Activated naive CD8-positive, alpha-beta T cell treated with anti-CD3 and anti-CD28 coated beads, Interleukin-2, amount 50 U/mL, for 16 hours (primary cell): ENCODE measurements at places on chromosomes 7 and 10.

- DNase-seq, result no peak
These were observed 174.7 kb upstream of the CSTF2T start for GRCh38 chr10:51874131-51874530.

DNA sequence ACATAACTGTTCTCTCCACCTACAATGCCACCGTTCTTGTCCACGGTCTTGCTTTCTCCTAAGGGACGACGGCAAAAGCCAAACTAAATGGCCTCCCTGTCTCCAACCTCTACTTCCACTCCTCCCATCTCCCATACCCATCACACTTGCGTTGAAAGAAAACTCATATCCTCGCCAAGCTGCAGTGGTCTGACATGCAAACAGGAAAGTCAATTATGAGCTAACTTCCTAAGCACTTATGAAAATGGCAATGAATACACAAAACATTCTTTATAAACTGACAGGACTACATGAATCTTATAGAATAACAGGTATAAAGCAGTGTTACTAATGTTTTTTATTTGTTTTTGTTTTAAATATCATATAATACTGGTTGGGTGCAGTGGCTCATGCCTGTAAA, 46.4 kb downstream of the TYW1B start:
- DNase-seq, result no peak

DNA sequence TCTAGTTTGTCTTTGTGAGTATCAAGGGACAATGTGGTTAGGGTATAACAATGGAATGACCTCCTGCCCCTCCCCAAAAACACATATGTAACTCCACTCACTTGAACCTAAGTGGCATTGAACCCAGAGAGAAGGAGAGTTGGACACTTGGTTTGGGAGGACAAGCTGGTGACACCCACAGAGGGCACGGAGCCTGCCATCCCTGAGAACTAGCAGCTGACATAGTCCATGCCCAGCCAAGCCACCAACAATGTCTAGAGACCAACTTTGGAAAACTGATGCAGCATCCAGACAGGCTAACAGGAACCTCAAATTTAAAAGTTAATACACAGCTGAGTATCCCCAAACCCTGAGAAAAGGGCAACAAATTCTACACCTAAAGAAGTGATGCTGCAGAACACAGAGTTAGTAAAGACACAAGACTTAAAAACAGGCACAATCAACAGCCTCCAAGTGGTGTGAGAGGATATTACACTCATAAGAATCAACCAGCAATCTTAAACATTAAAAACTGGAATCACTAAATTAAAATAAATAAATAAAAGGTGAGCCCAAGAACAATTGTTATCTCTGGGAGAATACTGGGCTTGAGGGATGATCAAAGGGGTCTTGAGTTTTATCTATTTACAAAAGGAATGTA, 27.2 kb downstream of the NUDCD3 start:
- DNase-seq, result no peak

DNA sequence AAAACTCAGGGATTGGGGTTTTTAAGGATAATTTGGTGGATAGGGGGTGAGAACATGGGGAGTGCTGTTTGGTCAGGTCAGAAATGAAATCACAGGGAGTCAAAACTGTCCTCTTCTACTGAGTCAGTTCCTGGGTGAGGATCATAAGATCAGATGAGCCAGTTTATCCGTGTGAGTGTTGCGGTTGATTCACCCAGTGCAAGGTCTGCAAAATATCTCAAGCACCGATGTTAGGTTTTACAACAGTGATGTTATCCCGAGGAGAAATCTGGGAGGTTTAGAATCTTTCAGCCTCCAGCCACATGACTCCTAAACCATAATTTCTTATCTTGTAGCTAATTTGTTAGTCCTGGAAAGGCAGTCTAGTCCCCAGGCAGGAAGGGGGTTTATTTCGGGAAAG, 31.7 kb upstream of the AGR2 start:
- DNase-seq, result no peak

- DNase-seq, result no peak
These were observed 82.9 kb downstream of the CFTR start for GRCh38 chr7:117562759-117563158.

- DNase-seq, result no peak
These were observed 557.6 kb upstream of the GALNT17 start for GRCh38 chr7:70574314-70574834.

DNA sequence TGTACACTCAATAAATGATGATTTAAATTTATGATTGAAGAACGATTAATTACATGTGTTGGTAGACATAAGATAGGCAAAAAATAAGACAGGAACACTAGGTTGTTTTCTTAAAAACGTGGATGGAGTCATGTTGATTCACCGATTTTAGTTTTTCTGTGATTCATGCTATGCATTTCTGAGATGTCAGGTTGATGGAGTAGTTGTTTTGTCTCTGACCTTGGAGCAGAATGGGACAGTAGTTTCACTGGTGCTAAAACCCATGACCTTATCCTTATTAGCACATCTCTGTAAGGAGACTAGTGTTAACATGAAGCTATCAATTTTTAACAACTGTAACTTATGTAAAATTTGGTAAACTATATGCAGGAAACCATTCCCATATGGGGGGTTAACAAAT, 611.6 kb upstream of the FZD8 start:
- no peak for DNase-seq

GRCh38 chr7:7772397-7772821, 54.0 kb upstream of the RPA3 start:
- no peak for DNase-seq

- DNase-seq, result no peak
These were observed 175.7 kb upstream of the INHBA start for GRCh38 chr7:41878309-41879295.

GRCh38 chr7:21422751-21423150, 5.1 kb upstream of the SP4 start:
- no peak for DNase-seq

DNA sequence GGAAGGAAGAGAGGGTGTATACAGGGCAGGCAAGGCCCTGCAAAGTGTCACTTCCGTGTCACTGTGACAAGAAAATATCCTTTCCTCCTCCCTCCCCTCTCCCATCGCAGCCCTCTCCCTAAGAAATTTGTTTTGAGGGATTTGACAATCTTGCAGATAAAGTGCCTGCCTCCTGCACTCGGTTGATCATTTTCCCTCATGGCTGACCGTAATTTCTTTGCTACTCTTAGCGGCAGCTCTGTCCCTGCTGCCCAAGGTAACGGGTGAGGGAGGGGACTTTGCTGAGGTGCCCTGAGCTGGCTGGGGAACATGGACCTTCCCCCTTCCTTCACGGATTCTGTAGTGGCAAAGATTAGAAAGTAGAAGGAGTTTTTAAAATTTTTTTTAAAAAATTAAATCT, 179.1 kb downstream of the TCF7L2 start:
- no peak for DNase-seq

DNA sequence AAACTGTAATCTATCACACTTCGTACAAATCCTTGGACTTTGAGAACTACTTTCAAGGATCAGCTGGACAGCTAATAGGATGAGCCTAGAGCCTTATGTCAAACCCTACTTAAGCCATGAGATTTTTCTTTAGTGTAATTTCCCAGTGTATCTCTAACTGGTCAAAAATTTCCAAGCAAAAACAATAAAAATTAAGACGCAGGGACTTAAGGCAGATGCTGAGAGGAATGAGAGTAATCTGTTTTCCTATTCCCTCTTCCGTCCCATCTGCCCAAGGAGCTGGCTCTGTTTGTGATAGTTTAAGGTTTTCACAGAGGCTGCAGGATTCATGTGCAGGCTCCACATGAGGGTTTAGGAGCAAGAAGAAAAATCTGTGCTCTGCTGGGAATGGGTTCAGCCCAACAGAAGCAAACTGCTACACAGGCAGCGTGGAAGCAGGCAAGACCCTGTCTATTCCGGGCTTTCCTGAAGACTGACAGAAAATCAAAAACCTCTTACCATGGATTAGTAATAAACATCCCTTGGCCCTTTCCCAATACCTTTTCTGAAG, 62.2 kb downstream of the ARMH3 start:
- DNase-seq, result no peak

DNA sequence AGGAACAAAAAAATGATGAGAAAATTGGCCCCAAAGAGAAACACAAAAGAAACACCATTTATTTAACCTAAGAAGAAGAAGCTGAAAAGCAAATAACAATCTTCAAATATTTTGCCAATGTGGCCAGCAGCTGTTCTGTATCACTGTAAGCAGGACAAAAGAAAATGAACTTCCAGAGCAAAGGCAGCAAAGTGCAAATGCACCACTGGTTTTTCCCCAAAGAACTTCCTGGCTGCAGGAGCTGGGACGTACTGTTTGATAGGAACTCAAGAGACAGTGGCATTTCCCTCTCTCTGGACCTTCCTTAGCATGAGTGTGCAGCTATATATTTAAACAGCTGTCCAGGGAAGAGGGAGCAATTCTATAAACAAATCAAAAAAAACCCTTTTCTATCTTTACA, 60.4 kb downstream of the RNLS start:
- no peak for DNase-seq

DNA sequence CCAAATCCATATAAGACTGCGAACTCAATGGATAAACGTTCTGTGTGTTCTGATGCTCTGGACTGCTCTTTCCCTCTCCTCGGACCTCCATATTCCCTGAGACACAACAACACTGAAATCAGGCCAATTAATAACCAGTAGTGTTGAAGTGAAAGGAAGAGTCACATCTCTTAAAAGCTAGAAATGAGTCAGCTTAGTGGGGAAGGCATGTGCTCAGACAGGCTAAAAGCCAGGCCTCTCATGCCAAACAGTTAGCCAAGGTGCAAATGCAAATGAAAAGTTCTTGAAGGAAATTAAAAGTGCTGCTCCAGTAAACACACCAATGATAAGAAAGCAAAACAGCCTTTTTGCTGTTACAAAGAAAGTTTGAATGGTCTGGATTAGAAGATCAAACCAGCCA, 29.3 kb downstream of the TNS3 start:
- no peak for DNase-seq

GRCh38 chr10:89213191-89213808, 6.2 kb upstream of the CH25H start:
- no peak for DNase-seq

GRCh38 chr7:119572541-119572940, 700.4 kb upstream of the KCND2 start:
- no peak for DNase-seq

DNA sequence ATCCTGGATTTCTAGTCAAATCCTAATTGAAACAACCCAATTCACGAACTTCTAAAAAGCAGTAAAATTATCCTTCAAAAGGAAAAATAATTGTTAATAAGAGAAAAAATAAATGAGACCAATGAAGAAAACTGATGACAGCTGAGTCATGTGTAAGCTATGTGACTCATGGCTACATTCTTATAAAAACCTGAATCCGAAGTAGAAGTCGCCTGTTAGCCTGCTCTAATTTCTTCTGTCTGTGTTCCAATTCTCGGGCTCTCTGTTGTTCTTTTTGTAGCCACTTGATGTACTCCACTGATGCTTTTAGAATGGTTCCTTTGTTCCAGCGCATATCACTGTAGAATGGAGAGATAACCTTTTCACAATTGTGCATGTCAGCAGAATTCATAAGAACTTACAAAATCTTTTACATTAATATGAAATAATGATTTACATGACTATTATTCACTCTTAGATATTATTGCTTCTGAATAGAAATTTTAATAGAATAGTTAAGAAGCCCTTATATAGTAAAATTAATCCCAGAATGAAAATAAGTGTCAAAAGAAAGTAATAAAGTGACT, 88.8 kb downstream of the TFEC start:
- DNase-seq, result no peak

GRCh38 chr7:141441837-141442627, 109.2 kb upstream of the AGK start:
- no peak for DNase-seq

DNA sequence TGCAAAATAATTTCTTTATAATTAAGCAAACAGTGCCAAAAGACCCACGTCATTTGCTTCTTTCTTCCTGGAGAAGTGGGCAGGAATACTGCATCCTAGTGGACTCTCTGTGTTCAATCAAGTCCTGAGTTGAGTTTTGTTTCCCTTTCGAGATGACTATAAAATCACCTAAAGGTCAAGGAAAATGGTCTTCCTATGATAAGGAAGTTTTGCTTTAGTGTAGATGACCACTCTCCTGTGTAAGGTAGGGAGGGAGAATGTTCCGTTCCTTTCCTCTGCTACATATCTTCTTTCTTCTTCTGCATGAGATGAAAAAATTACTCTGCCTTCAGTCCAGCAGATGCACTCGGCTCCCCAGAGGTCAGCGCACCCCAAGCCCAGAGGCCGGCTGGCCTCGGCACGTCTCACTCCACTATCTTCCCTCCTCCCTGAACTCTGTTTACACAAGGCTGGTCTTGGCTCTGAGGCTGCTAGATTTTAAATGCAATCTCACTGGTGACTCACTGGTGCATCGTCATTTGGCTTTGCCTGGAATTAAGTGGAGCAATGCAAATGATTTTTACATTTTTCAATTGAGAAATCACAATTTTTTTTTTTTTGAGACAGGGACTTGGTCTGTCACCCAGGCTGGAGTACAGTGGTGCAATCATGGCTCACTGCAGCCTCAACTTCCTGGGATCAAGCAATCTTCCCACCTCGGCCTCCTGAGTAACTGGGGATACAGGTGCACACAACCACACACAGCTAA, 18.6 kb upstream of the VDAC2 start:
- no peak for DNase-seq

DNA sequence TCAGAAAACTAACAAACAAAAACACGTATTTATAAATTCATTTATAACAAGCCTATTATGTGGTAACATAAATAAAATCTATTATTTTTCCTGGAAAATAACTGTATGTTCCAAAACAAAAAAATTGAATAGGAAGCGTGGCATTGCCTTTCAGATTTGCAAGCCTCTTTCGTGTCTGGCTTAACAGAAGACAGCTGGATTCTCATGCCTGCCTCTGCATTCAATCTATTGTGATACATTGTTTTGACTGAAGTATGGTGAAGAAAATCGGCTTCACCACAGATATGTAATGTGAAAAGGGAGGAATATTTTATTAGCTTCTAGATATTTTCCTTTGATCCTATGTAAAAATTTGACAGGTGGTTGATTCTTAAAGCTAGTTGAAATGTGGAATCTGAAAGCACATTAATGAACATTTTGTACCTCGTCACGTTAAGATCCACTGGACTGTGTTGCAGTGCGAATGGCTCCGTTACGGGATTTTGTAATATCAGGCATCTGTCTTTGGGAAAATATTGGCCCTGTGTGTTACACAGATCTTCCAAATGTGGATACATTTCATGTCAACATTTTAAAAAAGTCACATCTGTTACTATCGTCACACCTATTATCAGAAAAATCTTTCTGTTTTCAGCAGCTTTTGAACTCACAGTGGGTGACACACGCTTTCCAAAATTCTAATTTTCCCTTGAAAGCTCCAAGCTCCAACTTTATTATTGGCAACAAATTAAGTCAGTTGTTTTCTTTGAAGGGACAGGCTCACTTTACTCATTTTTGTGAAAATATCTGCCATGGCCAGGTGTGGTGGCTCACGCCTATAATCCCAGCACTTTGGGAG, 26.2 kb downstream of the PALD1 start:
- DNase-seq, result no peak

GRCh38 chr7:39624935-39625694, 1.7 kb downstream of the RALA start:
- DNase-seq, result no peak

- no peak for DNase-seq
These were observed 94.3 kb downstream of the PRLHR start for GRCh38 chr10:118501171-118501570.
